SJSA1 (cell line): ENCODE measurements at places on chromosomes 3 and 15. TPM values are rescaled to one million over a fixed set of nuclear protein-coding genes. Genes with fewer than 3 reads are reported as not detected.

The SELENOS gene
- total RNA-seq = 180 and 181 TPM in 2 replicates

The CCDC39 gene
- not detected in 2 replicates for total RNA-seq

The TIGIT gene
- not detected in 2 replicates for total RNA-seq

The GOLGA6A gene
- not detected in 2 replicates for total RNA-seq

The FGD5 gene
- total RNA-seq = not detected in 2 replicates

The NLGN1 gene
- total RNA-seq = 3.2 and 3.9 TPM in 2 replicates

The SAMMSON gene
- not detected in 2 replicates for total RNA-seq
